ENCODE measurements at places on chromosomes 5 and 9.

GRCh38 chr9:83521011-83521410 lies 17.2 kb downstream of the FRMD3 start:
- no peak for DNase-seq

DNA sequence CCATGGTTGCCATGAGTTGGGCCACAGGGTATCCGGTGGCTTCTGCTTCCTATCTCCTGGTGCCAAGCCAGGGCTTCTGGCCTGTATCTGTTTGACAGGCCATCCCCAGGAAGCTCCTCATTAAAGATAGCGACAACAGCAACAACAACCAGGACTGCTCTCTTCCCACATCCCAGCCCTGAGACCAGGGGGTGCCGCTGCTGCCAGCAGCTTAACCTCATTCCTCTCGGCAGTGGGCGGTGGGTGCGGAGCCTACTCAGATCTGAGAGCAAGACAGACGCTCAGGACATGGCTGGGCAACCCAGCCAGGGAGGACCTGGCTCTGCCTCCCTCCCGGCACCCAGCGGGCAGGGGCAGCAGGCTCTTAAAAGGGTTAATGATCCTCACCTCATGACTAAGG lies 98.3 kb downstream of the PSD2 start:
- no peak for DNase-seq

GRCh38 chr9:132078699-132079356 lies 839 bp downstream of the MED27 start:
- DNase-seq = no peak

DNA sequence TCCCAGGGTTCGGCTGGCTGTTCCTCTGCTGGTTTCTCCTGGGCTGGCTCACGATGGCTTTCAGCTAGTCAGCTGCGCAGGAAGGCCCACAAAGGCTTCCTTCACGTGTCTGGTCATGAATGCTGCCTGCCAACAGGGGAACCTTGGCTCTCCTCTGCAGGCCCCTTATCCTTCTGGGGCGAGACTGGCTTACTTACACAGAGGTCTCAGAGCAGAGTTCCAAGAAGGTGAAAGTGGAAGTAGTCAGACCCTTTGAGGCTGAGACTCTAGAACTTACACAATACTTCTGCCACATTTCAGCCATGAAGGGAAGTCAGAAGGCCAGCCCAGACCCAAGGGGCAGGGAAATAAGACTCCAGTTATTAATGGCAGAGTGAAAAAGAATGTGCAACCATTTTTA lies 99.5 kb downstream of the LHFPL2 start:
- no peak for DNase-seq

GRCh38 chr5:127870914-127871313 lies 167.7 kb downstream of the CCDC192 start:
- peak; percentile 78 for DNase-seq

- DNase-seq = no peak
These were observed 360.8 kb upstream of the PANK3 start for GRCh38 chr5:168939887-168940544.

DNA sequence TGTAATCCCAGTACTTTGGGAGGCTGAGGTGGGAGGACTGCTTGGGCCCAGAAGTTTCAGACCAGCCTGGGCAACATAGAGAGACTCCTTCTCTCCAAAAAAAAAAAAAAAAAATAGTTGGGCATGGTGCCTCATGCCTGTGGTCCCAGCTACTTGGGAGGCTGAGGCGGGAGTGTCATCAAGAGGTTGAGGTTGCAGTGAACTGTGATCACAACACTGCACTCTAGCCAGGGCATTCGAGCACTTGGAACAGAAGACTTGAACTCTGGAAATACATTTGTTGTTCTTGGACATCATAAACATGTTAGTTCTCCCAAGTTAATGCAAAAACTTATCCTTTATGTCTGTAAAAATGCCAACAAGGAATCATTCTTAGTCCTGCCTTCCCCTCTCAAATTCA lies 29.6 kb downstream of the EHMT1 start:
- DNase-seq = no peak

- DNase-seq = no peak
These were observed 23.0 kb downstream of the ARHGEF37 start for GRCh38 chr5:149604321-149604720.

DNA sequence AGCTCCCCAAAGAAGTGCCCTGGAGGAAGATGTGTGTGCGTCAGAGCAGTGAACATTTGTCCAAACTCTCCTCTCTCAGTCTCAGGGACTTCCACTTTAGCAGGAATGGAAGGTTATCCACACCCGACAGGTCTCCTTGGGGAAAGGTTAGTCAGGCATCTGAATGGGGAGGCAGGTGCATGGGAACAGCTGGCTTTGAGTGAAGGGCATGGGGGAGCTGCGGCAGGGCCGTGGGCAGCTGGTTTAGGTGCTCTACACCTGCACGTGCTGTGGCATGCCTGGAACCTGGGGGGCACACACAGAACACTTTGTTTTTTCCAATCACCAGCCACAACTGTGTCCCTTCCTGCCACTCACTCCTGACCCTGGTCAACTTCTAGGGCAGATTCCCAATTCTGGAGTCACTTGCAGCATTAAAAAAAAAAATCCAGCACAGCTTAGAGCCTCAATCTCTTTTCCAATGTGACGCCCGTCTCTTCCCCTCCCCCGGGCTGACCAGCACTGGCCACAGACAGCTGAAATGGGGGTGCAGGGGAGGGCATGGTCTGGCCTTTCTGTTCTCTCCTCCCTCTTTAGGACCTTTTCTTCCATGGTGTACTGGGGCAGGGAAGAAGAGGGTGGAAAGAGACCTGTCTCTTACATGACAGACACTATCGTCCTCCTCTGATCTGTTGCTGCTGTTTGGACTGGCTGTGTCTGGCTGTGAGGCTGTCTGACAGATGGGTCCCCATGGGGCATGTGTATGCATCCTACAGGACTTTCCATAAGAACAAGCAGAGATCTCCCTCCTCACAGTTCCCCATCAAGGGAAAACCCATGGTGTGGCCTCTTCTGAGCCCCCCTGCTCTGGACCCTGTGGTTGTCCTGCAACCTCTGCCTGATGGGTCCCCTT lies 9.5 kb upstream of the IL3 start:
- DNase-seq = no peak

GRCh38 chr5:119367502-119368237 lies 11.9 kb downstream of the TNFAIP8 start:
- DNase-seq = peak; percentile 50

- no peak for DNase-seq
These were observed 1352.2 kb upstream of the ACO1 start for GRCh38 chr9:31032206-31032605.

DNA sequence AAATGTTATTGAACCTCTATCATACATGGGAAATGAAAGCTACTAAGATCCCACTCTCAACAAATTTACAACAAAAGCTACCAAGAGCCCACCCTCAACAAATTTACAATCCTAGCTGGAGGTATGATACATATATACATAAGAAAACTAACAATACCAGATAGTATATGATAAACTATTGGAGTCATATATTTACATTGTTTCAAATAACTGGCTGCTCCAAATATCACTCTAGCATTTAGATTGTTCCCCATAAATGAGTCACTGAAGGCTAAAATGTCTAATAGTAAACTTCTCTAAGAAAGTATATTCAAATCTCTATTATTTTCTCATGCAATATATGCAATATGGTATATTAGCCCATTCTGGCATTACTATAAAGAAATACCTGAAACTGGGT lies 151.1 kb downstream of the TMEM161B start:
- no peak for DNase-seq

DNA sequence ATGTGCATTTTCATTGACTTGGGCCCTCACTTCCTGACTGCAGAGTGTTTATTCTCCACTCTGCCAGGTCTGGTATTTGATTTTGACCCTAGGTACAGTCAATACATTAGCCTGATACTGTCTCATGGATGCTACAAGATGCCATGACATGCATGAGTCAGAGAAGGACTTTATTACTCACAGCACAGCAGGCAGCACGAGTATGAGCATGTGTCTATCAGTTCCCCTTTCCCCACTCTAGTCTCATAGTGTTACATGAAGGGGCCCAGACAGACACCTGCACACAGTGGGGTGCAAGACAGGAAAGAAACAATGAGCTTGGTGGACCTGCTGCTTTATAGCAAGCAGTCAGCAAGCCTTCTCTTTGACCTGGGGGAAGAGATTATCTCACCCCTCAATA lies 19.6 kb downstream of the ITGA2 start:
- no peak for DNase-seq

DNA sequence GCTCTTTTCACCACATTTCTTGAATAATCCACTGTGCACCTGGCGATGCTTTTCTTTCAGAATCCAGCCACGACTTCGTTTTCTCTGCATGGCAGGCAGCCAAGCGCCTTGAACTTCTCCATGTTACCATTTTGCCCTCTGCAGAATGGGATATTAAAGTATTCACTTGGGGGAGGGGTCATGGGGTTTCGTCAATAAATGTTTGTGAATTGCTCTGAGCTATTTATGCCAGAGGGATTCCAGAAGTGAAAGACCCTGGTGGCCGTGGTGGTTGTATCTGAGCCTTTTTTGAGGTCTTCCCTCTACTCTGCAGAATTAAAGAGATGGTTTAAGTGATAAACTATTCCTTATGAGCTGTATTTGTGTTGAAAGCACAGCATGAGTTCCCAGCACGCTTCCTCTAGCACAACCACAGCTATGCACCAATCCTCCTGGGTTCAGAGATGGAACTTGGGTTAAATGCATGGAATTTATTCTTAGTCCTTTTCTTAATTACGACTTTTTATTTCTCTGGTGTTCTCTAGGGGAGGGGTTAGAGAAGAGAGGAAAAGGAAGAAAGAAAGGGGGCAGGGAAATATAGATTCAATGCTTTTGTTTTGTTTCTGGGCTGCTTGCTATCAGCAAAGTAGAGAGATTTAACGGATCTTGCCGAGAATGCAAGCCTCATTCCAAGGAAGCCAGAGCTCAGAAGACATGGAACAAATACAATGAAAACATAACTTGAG lies 478.2 kb upstream of the TNC start:
- no peak for DNase-seq

GRCh38 chr9:123059472-123060220 lies 26.2 kb downstream of the GPR21 start:
- DNase-seq = no peak

- DNase-seq = no peak
These were observed 199.2 kb downstream of the ADAMTSL1 start for GRCh38 chr9:18673179-18673578.

DNA sequence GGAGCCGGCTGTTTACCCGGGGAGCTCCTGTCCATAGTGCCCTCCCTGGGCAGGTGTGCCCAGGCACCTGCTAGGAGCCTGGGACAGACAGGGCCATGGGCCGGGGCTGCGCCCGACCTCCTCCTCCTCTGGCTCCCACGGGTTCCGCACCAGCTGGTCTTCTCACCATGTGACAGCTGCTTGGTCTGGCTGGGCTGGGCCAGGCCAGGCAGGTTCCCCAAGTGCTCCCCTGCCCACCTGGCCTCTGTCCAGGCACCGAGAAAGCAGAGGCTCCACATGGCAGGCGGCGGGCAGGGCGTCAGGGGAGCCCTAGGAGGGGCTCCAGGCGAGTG lies 60.0 kb downstream of the OLFM1 start:
- DNase-seq = no peak

- no peak for DNase-seq
These were observed 9.7 kb downstream of the ICE1 start for GRCh38 chr5:5432020-5432707.

GRCh38 chr5:100731768-100732167 lies 171.3 kb downstream of the ST8SIA4 start:
- DNase-seq = no peak

GRCh38 chr5:150779397-150780186 lies 1.0 kb downstream of the SMIM3 start:
- DNase-seq = no peak

- DNase-seq = no peak
These were observed 10.4 kb downstream of the PTCH1 start for GRCh38 chr9:95506428-95506677.

GRCh38 chr9:36392489-36392888 lies 7.6 kb downstream of the RNF38 start:
- no peak for DNase-seq

- no peak for DNase-seq
These were observed 315 bp downstream of the PIK3R1 start for GRCh38 chr5:68215898-68216244.

- DNase-seq = no peak
These were observed 64.3 kb upstream of the NAA35 start for GRCh38 chr9:85876628-85877027.

GRCh38 chr5:96317945-96318344 lies 115.1 kb downstream of the PCSK1 start:
- DNase-seq = no peak

GRCh38 chr5:34611464-34612415 lies 44.4 kb upstream of the RAI14 start:
- no peak for DNase-seq

DNA sequence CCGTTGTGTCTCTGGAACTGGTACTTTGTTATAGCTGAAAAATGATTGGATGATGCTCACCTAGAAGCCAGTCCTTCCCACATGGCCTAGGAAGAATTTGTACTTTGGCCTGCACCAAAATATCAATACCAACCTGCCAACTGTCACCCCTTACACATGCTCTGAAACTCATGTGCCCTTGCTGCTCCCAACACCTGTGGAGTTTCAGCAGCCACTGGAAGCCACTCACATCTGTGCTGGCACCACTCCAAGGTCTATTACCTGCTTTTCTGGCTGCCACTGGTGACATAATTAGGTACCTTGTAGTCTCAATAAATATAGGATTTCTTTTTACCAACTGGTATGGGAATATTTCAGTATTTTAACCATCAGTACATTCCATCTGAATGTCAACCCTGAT lies 363.6 kb downstream of the SH3GL2 start:
- DNase-seq = no peak

DNA sequence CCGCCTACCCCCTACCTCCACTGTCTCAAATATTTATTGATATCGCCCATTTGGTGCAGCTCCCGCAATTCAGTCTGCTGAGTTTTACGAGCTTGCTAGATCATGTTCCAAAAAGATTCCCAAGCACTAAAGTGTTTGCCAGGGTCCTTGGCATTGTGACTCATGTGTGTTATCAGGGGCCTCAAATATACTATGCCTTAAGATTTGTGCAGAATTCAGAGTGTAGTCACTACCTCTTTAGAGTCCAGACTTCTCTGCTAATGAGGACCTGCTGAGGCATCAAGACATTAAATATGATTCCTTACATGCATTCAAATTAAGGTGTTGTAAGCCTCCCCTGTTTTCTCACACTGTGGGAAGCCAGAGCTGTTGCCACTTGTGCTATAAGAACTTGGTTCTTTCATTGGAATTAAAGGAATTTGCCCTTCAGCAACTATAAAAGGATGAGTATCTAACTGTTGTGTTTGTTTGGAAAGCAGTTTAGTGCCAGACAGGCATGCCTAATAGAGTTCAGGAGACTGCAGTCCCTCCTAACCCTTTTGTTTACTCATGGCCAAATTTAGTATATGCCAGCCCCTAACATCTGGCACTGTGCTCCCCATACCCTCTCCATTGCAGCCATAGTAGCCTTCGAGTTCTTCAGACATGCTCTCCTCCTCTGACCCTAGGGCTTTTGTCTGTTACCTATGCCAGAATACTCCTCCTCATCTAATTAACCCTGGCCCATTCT lies 316.4 kb downstream of the NR3C1 start:
- DNase-seq = peak; percentile 82
